ENCODE measurements at places on chromosomes 13 and 19.

DNA sequence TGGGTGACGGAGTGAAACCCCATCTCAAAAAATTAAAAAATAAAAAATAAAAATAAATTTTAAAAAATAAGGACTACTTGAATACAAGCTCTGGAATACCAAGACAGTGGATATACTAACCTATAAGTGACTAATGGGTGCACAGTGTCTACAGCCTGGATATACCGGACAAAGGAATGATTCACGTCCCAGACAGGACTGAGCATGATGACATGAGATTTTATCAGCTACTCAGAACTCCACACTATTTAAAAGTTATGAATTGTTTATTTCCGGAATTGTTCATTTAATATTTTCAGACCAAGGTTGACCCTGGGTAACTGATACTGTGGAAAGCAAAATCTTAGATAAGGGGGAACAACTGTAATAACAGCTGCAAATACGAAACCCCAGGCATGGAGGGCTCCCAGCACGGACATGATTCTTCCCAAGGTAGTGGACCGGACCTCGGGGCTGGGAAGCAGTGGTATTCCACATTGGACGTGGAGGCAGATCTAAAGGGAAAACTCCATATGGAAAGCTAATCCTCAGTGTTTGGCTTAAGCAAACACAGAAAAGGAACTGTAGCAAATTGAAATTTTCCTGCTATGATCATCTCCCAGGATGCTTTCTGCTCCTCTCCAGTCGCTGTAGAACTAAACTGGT, 102.6 kb upstream of the TSHZ3 start:
- no peak for DNase-seq

DNA sequence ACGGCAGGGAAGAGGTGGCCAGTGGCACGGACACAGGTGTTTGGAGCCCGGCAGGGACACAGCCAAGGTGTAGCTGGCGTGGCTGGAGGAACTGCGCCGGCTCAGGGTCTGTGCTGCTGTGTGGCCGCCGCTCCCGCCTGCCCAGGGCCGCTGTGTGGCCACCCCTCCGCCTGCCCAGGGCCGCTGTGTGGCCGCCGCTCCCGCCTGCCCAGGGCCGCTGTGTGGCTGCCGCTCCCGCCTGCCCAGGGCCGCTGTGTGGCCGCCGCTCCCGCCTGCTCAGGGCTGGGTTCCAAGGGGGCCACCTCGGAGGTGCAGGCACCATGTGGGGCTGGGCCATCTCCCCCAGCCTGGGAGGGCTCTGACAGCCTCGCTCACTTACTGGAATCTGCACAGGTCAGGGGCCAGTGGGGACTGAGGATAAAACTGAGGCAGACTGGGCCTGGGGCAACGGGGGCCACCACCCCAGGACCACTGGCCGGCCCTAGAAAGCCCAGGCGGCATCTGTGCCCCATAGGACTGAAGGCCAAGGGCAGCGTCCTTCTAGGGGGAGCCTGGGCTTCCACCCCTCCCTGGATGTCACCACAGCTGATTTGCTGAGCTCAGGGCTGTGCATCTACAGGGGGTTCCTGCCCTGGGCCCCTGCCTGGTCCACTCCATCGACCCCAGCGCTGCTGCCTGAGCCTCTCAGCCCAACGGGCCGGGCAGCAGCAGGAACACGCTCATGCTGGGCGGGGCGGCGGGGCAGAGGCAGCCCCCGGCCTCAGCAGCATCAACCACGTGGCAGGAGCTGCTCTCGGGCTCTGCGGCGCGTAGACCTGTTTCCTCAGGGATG, 21.5 kb downstream of the C13orf46 start:
- no peak for DNase-seq

GRCh38 chr13:102984210-102984609, 82.0 kb downstream of the SLC10A2 start:
- DNase-seq: no peak

GRCh38 chr13:51539887-51540286, 44.4 kb upstream of the WDFY2 start:
- no peak for DNase-seq

DNA sequence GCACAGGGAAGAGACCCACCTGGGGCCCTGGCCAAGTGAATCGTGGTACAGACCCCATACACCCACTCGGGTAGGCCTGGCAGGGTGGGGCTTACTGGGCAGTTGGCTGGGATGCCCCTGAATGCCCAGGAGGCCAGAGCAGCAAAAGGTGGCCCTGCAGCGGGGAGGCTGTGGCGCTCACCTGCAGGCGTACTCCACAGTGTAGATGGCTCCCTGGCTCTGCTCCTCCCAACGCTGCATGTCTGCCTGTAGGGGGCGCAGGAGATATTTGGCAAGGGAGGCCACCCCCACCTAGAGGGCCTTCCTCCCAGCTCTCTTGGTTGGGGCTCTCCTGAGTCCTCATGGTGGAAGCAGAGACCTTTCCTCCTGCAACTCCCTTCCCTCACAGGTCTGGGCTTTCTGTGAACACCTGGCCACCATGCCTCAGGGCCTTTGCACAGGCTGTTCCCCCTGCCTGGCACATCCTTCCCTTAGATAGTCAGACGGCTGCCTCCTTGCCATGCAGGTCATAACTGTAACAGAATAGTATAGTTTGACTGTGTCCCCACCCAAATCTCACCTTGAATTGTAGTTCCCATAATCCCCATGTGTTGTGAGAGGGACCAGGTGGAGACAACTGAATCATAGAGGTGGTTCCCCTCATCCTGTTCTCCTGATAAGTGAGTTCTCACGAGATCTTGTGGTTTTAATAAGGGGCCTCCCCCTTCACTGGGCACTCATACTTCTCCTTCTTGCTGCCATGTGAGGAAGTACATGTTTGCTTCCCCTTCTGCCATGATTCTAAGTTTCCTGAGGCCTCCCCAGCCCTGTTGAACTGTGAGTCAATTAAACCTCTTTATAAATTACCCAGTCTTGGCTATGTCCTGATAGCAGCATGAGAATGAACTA, 5.9 kb downstream of the BORCS8 start:
- DNase-seq: peak; percentile 67

- DNase-seq: no peak
Measured at GRCh38 chr13:52665325-52665724, 12.7 kb downstream of the SUGT1 start.

DNA sequence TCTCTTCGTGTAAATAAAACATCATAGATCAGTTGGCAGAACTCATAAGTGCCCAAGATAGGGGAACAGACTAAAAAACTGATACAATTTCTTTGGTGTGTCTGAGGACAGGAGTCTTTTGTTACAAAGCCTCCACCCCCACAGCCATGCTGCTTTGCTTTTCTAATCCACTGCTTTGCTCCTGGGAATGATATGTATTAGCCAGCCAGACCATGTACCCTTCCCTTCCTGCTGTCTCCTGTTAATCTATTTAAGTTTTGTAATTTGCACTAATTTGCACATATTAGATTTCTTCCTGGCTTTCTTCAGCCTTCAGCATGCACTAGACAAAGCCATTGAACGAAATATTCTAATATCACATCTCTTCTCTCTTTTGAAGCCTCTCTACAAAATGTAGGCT, 130.5 kb downstream of the MAB21L1 start:
- no peak for DNase-seq

DNA sequence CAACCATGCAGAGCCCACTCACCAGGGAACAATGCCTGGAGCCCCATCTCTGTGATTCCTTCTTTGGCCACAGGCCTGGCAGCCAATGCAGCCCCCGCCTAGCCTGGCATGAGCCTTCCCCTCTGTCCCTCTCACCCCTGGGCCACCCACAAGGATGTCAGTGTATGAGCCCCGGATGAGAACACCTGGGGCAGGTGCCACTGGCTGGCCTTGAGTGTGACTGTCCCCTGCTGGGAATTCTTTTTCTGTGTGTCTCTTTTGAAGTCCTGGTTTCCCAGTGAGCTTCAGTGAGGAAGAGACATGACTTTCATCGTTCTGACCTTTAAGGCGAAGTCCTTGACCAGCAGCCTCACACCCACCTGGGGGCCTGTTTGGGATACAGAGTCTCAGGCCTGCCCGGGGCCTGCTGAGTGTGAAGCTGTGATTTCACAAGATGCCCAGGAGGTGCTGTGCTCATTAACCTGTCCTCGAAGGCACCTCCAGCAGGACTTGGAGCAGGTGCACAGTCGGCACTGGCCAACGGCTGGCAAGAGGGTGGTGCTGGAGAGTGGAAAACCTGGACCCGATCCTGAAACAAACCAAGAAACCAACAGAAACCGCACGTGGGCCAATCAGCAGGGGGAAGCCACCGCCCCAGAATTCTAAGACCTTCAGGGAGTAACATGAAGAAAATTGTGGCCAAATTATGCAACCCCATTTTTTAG, 27.4 kb upstream of the SPACA7 start:
- DNase-seq: no peak

- no peak for DNase-seq
Measured at GRCh38 chr19:47475465-47475864, 3.8 kb upstream of the SLC8A2 start.

DNA sequence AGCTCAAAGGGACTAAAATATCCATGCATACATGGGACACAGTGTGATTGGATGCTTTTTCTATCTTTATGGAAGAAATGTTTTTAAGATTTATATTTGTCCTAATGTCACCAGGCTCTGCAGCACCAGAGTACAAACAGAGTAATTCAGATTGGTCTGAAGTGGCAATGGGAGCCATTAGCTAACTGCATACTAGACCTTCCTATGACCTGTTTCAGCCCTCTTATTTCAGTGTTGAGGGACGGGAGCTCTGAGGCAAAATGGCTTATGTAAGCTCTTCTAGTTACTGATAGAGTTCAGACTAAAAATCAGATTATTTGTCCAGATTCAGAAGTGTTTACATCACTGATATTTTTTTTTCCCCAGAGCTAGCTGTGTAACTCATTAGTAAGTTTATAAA, 4.9 kb downstream of the SLAIN1 start:
- DNase-seq: no peak

- no peak for DNase-seq
Measured at GRCh38 chr19:33794683-33795369, 1.8 kb upstream of the KCTD15 start.

DNA sequence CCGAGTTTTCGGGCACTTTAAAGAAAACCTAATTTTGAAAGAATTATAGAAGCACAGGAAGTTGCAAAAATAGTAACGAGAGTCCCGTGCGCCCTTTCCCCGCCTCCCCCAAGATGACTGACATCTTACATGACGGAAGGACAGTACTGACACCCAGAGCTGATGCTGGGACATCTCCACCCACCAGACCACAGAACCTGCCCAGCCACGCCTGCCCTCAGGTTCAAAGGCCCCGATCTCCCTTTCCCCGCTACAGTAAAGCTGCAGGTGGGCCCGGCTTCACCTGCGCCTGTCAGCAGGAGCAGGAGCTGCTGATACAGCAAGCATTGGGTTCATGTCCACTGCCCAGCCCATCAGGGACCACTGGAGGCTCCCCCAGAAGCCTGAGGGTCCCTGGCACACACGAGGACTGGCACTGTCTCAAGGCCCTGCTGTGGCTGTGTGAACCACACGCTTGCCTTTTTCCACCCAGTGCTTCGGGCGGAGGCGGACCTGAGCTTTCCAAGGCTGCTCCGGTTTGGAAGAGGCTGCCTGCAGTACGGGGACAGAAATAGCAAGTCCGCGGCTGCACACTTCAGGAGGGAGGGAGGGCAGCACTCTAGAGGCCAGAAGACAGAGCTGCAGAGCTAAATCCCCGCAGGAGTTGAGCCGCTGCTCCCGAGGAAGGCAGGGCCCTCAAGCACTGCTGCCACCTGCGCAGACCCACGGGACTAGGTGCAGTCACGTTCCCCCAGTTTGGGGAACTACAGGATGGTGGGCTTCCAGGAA, 8.7 kb downstream of the MAP2K2 start:
- no peak for DNase-seq

GRCh38 chr19:51660975-51661600, 14.5 kb upstream of the SIGLEC14 start:
- peak; percentile 79 for DNase-seq

Measured in Caco-2 (cell line).